Astrocyte of the cerebellum (primary cell): ENCODE measurements at places on chromosomes 12 and 14.

DNA sequence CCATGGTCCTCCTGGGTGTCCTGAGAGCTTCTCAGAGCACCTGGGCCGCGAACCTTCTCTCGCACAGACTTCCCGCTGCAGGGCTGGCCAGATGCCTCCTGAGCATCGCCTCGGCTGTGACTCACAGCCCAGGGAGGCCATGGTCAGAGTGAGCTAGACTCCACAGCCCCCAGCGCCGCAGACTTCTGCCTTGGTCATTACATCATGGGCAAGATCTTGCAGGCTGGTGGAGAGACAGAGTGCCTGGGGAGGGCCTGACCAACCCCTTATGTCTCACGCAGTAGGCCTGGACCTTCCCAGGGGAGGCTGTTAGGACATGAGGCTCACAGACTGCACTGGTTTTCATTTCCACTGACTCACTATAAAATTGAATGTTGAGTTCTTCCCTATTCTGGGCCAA is 41.8 kb downstream of the SMOC1 start:
- DNase-seq: peak; percentile 78

DNA sequence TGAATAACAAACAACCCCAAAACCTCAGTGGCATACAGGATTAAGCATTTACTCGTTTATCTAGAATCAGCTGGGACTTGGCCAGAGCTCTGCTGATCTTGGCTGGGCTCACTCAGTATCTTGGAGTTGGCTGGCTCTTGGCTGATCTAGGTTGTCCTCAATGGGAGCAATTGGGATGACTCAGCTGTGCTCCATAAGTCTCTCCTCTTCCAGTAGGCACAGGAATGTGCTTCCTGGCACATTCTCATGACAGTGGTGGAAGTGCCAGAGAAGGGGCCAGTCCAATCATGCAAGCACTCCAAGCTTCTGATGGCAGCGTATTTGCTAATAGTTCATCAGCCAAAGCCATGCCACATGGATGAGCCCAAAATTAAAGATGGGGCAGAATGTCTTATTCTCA is 41.7 kb upstream of the ANO4 start:
- DNase-seq: no peak

- DNase-seq: no peak
Observed at GRCh38 chr12:109737631-109738030, 24.0 kb downstream of the FAM222A start.

DNA sequence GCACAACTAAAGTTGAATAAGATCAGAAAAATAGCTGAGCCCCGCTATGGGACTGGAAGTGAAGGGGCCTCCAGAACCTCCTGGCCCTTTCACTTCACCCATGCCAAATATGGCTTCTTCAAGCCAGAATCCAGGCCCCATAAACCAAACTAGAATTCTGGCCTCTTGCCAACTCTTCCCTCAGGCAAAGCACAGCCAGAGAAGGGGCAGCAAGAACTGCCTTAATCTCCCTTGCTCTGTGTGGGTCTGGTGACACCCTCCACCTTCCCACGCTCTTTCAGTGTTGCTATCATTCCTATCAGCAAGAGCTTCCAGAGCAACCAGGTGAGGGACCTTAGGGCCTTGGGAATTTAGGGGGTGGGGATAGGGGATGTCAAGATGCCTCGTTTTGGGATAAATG is 3.1 kb upstream of the PNMA1 start:
- DNase-seq: no peak

- no peak for DNase-seq
Observed at GRCh38 chr14:102859911-102860310, 62.6 kb upstream of the AMN start.

GRCh38 chr14:89011355-89012281 is 187.2 kb downstream of the TTC8 start:
- DNase-seq: no peak

DNA sequence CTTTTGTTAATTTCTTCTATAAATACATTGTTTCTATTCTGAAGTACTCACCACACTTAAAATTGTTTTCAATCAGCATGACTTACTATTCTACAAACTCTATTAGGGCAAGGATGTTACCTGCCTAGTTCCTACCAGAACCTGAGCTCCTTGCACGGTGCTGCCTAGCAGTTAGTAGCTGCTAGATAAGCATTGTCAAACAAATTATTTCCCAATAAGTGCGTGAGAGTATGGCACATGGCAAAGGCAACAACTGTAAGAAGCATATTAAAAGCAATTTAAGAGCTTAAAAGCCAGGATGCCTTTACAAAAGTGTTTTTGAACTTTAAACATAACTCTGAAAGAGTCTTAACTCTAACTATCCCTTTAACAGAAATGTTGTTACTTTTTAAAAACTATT is 8.2 kb upstream of the LYZ start:
- no peak for DNase-seq

GRCh38 chr12:118553856-118554504 is 177.6 kb downstream of the SUDS3 start:
- no peak for DNase-seq

GRCh38 chr12:25364529-25365339 is 114.0 kb upstream of the KRAS start:
- DNase-seq: no peak

GRCh38 chr12:23533265-23533664 is 416.2 kb downstream of the SOX5 start:
- no peak for DNase-seq

- DNase-seq: no peak
Observed at GRCh38 chr12:78599366-78599765, 265.2 kb upstream of the SYT1 start.

DNA sequence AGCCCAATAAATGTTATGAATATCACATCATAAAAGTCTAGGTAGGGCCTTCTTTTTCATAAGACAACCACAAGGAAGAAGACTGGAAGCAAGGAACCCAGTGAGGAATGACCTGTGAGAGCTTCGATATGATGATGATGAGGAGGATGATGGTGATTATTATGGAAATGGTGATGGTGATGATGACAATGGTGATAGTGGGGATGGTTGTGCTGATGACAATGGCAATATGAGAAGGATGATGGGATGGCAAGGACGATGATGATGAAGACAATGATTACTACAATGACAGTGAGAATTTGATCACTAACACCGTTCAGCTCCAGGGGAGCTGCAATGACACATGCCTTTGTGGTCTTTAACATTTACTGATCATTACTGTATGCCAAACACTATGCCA is 7.7 kb upstream of the CKAP4 start:
- DNase-seq: no peak

GRCh38 chr12:83793616-83794015 is 1106.9 kb downstream of the TMTC2 start:
- DNase-seq: no peak

- no peak for DNase-seq
Observed at GRCh38 chr14:103679351-103679750, 35.9 kb downstream of the XRCC3 start.

- no peak for DNase-seq
Observed at GRCh38 chr14:95110178-95110577, 47.2 kb downstream of the DICER1 start.

DNA sequence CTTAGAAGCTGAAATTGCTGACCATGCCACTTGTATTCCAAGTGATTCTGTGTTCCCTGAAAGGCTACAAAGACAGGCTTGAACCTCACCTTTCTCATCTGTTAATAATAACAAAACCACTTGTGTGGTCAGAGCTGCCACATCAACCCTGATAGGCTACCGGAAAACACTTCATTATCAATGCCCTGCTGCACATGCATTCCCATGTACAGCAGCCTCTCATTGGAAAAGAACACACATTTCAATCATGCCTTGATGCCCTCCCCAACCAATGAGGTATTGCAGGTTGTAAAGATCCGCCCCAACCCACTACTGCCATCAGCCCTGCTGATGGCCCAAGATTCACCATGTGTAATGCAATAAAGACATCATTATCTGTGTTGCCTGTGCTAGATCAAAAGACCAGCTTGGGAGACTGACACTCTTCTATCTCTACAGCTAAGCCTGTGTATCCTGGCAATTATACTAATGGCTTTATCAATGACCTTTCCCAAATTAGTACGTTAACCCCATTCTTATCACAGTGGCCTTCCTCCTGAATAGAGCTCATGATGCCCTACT is 2.8 kb downstream of the GPR19 start:
- DNase-seq: no peak

DNA sequence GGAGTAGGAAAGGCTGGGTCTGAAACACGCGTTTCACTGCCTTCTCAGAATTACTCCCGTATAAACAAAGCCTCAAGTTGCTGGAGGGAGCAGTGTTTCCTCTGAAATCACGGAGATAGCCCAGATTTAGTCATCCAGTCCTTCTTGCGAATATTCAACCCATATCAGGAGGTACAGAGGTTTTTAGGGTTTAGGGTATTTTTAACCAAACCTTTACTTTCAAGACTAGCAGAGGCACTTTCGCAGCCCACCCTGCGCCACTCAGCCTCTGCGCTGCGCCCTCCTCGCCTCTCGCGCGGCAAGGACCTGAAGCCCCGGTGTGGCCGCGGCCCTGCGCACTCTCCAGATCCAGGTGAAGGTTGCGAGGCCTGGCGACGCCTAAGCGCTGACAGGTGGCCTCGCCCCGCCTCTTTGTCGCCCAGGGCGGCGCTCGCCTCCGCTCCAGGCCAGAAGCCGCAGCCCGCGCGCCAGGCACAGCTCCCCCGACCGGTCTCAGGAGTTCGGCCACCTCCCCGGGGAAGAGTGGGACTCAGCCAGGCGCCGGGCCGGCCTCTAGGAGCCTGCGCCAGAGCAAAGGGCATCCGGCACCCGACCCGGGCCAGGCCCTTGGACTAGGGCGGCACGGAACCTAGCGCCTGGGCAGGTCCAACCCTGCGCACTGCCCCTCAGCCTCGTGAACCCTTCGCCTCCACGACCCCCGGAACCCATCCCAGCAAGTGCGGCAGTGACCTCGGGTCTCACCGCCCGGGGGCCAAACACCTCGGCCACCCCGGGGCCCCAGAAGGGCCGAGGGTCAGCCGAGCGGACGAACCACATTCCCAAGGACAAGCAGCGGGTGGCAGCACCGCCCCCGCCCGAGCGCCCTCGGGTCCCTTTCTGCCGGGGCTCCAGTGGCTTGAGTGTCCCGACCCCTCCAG is 1.8 kb upstream of the SAMD4A start:
- peak; percentile 39 for DNase-seq

DNA sequence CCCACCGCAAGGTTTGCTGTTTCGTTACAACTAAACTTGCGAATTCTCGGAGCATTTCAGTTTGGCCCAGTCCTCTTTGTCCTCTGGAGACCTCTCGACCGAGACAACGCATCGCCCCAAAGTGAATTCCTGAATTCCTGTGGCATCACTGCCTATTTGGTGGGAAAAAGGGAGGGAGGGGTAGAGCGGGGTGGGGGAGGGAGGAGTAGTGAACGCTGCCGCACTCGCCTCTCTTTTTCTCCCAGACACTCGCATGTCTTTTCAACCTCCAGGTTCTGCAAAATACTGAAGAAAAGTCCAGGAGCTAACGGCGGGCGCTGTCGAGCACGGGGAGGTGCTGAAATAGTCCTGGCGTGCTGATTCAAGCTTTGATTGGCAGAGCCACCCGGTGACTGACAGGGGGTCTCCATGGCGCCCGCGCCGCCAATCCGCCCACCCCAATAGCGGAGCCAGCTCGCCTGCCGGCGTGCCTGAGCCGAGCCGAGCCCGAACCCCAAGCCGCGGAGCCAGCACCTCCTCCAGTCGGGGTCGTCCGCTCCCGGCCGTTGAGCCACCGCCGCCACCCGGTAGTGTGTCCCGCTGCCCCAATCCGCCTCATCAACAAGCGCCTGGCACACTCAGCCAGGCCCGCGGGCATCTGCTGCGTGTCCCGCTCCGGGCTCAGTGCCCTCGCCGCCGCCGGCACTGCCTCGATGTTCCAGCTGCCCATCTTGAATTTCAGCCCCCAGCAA is at the start of gene SIX6:
TSS of gene SIX6 (plus strand) at position 440 of the 731 bp plus-strand sequence. CDS start at position 693, 253 bp downstream.
- peak; percentile 9 for DNase-seq

GRCh38 chr14:60266021-60266937 is 17.3 kb downstream of the PPM1A start:
- DNase-seq: no peak

DNA sequence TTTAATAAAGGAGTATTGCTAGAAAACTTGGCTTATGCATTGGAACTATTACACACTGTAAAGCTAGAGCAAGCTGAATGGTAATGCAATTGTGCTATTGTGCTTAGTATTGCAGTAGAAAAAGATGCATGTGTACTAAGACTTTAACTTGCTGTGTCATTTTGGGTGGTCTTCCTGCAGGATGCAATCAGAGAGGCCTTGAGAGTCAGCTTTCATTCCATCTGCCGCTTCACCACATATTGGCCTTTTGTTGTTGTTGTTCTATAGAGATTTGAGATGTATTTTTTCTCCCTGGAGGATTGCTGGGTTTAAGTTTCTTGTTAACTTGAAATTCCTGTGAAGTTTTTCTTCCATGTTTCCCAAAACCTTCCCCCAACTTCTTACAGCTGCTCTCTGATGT is 449.7 kb downstream of the TMTC2 start:
- no peak for DNase-seq

DNA sequence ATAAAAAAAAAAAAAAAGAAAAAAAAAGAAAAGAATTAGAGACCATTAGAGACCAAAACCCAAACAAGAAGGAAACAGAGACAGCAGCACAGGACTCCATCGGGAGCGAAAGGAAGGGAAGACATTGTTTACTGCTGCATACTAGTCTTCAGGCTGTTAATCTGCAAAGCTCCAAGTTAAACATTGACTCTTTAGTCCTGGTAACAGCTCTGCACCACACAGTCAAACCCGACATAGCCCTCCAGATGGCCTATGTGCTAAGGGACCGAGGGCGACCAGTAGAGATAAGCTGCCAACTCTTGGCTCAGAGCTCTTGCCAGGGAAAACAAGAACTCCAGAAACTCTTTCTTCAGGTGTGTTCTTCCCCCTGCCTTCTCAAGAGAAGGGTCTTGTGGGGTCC is 7.8 kb downstream of the P2RX4 start:
- DNase-seq: no peak

DNA sequence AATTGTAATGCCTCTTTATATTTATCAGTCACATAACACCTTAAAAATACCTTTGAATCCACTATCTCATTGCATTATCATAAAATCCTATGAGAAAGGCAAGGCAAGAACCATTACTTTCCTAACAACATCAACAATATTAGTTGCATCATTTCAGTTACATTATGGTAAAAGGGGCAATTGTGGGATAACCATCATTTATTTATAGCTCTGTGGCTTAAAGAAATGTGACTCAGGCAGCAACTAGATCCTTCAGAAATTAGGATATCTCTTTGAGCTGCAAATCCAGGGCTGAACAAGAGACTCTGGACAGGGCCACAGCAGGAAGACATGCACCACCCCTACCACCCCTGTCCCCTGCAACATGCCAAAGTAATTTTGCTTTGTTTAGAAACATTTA is 36.4 kb downstream of the EPS8 start:
- no peak for DNase-seq

DNA sequence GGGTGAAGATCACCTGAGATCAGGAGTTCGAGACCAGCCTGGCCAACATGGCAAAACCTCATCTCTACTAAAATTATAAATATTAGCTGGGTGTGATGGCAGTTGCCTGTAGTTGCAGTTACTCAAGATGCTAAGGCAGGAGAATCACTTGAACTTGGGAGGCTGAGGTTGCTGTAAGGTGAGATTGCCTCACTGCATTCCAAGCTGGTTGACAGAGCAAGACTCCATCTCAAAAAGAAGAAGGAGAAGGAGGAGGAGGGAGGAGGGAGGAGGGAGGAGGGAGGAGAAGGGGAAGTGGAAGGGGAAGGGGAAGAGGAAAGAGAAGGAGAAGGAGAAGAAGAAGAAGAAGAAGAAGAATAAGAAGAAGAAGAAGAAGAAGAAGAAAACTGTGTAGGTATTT is 17.0 kb downstream of the RNASE10 start:
- DNase-seq: no peak
